ENCODE measurements at places on chromosomes 3 and 15.

GRCh38 chr15:27036210-27036609, 65.2 kb downstream of the GABRG3 start:
- no peak for DNase-seq

- DNase-seq, result no peak
These were observed 234.6 kb downstream of the NAALADL2 start for GRCh38 chr3:175093748-175094147.

DNA sequence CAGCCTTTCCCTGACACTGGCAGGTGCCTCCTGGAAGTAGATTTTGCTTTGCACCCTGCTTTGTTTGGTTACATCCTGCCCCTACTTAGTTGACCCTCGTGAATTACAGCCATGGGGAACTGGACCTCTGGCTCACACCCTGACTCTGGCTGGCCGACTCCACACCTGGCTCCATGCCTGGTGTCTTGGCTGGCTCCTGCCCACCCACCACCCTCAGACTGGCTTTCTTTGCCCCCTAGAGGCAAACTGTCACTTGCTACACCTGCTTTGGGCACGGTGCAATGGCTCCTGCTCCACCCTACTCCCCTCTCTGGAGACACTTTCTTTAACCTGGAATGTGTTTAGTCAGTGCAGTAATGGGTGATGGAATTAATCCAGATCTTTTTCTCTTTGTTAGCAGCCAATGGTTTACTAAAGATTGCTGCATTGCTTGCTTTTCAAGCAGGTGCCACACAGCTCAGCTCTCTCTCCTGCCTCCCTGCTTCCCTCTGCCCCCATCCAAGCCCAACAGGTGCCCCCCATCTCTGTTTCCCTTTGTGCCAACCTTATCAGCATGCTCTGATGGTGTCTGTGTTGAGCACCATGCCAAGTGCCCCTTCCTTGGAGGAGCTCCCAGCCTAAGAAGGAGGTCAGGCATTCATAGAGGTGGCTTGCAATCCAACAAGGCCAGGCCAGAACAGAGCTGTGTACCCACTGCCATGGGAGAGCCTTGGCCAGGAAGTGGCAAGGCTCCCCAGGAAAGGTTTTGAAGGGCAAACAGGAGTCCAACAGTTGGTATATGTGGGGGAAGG, 38.4 kb downstream of the RASGRF1 start:
- DNase-seq, result no peak

- no peak for DNase-seq
These were observed 49.5 kb downstream of the MCF2L2 start for GRCh38 chr3:183378951-183379350.

GRCh38 chr3:16190704-16191103, 16.2 kb downstream of the GALNT15 start:
- no peak for DNase-seq

GRCh38 chr3:31895471-31895870, 85.6 kb downstream of the OSBPL10 start:
- no peak for DNase-seq

DNA sequence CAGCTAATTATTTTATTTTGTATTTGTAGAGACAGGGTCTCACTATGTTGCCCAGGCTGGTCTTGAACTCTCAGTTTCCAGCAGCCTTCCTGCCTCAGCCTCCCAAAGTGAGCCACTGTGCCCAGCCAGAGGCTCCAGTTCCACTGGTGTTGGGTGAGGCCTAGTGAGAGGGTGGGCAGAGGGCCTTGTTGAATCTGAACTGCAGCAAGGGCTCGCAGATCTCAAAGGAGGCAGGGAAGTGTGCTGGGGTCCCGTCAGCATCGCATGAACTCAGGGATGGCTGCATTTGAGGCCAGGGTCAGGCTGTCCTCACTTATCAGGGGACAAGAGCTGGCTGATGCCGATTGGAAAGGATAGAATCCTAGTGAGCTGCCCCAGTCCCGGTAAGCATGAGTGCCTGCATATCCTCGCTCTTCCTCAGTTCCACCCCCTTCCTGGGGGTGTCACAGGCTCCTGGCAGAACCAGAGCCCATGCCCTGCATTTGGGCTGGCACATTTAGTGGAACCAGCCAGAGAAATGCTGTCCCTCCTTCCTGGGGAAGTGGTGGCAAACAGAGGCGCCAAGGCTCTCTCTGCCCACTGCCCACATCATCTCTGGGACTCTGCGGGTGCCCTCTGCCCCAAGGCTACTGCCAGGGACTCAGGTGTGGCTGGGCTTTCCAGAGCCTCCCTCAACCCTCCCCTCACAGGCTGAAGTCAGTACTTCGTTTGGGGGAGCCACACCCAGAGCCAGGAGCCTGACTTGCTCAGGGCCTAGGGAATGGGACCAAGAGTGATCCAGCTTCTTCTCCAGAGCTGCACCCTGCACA, 24.1 kb downstream of the ALS2CL start:
- no peak for DNase-seq

- DNase-seq, result no peak
These were observed 12.5 kb downstream of the PAQR9 start for GRCh38 chr3:142950972-142951371.

DNA sequence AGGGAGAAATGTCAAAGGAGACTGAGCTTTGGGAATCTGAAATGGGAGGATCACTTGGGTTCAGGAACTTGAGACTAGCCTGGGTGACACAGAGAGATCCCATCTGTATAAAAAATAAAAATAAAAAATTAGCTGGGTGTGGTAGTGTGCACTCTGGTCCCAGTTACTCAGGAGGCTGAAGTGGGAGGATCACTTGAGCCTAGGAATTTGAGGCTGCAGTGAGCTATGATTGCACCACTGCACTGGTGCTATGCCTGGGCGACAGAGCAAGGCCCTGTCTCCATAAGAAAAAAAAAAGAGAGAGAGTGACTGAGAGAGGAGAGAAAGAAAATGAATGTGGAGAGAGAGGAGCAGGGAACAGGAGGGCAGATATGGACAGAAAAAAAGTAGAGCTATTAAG, 72.8 kb downstream of the SENP2 start:
- DNase-seq, result no peak

GRCh38 chr3:65497846-65498245, 540.9 kb downstream of the MAGI1 start:
- DNase-seq, result no peak

GRCh38 chr3:25429361-25430286, 1.6 kb downstream of the RARB start:
- DNase-seq, result no peak

GRCh38 chr3:22685597-22685996, 517.5 kb upstream of the UBE2E2 start:
- DNase-seq, result no peak

- DNase-seq, result no peak
These were observed 14.6 kb upstream of the NRROS start for GRCh38 chr3:196624907-196625306.

DNA sequence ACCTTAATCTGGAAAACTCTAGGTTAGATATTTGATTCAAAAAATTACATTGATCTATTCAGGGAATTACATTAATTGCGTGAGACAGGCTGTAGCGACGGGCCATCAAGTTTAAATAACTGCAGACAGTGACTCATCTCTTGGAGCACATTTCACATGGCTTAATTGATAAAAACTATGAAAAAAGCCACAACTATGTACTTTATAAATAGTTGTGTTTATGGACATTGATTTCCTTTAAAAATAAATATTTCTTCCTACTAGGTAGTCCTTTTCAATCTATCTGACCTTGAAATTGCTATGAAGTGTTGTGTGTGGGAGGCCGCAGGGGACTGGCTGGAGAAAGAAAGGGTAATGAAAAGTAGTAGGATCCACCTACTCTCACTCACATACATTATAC, 157.8 kb downstream of the IL1RAP start:
- no peak for DNase-seq

- no peak for DNase-seq
These were observed 37.0 kb upstream of the CORO2B start for GRCh38 chr15:68541743-68542142.

DNA sequence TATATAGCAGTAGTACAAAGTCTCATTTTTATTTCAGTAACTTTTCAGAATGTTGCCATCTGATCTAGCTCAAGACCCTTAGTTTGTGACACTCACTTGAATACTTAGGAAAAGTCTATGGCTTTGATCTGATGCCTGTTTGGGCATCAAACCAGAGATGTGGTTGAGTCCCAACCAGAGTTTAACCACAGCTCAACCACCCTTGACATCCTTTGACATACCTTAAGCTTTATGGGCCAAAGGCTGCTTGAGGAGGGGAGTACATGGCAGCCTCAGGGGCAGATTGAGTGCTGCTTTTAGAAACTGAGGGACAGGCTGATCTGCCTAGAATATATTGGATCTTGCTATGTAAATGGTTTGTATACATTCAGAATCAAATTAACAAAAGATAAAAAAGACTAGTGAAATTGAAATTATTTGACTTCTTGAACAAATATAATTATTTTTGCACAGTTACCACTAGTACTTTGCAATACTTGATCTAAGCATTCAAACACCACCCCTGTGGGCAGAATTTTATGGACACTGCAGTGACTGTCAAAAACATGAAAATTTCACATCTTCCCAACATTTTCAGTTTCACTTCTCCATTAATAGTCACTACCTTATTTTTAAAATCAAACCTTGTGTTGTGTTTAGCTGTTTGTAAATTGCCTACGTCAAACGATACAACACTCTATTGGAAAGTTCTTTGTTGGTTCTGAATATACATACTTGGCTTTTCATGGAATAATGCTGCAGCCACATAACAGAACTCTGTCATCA, 199.8 kb downstream of the UBE2E2 start:
- DNase-seq, result no peak

DNA sequence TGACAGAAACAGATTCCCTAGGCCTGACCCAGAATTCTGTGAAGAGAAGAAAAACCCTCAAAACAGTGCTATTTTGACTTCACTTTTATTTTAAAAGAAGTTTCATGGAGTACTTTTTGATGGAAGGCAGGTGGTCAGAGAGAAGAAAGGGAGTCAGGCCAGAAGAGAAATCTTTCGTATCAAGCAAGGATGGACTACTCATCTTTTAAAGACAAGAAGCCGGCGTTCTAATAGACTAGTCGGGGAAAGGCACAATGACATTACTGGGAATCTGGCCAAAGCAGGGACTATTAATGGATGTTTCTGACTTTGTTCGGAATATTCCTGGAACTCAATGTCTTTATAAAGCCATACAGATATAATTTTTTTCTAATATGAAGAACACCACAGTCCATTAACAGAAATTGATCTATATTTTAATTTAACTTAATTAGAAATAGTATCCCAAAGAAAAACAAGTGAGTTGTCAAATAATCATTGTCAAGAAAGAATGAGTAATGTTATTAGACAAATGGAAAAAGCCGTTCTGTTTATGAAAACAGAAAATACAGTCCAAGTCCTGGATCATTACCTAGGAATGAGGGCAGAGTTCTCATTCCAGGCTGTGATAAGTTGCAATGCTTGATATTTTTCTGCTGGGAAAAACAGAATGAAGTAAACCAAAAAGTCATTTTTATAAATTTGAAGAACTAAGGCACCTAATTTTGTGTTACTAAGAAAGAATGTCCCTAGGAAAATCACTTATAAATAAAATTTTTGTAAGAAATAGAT, 23.7 kb upstream of the PCOLCE2 start:
- DNase-seq, result no peak

DNA sequence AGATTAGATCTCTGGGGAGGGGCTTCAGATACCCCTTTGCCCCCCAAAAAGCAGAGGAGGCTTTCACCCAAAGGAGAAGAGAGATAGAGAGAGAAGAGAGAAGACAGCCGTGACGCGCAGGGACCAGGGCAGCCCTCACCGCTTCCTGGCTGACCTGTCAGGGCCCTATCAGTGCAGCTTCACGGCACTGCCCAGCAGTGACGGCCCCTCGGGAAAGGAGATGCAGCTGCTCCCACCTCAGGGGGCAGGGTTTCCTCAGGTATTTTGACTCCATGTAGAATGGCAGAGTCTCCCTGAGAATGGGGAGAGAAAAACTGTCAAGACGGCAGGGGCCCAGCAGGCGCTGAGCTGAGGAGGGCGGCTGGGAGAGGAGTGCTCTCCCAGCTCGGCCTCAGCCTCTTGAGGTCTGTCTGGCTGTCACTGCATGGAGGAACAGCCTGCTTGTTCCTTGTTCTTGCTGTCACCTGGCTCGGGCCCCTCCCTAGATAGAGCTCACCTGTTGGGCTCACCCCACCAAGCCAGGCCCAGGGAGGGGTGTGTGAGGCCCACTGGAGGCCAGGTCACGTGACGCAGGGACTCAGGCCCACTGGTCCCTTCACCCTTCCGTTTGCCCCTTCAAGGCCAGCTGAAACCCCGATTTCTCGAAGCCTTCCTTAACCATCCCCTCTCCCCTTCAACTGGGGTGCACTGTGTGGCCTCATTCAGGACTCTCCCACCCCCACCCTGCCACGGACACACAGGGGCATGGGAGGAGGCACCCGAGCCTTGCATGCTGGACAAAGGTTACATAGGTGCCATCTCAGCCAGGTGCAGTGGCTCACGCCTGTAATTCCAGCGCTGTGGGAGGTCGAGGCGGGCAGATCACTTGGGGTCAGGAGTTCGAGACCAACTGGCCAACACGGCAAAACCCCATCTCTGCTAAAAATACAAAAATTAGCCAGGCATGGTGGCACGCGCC, 28.2 kb downstream of the LOXL1 start:
- DNase-seq, result no peak
